ENCODE measurements at places on chromosomes 5 and 9.

GRCh38 chr9:71509054-71509453, 259.3 kb downstream of the CEMIP2 start:
- DNase-seq = peak; percentile 35

GRCh38 chr9:79896390-79896980, 324.7 kb downstream of the TLE4 start:
- DNase-seq = no peak

DNA sequence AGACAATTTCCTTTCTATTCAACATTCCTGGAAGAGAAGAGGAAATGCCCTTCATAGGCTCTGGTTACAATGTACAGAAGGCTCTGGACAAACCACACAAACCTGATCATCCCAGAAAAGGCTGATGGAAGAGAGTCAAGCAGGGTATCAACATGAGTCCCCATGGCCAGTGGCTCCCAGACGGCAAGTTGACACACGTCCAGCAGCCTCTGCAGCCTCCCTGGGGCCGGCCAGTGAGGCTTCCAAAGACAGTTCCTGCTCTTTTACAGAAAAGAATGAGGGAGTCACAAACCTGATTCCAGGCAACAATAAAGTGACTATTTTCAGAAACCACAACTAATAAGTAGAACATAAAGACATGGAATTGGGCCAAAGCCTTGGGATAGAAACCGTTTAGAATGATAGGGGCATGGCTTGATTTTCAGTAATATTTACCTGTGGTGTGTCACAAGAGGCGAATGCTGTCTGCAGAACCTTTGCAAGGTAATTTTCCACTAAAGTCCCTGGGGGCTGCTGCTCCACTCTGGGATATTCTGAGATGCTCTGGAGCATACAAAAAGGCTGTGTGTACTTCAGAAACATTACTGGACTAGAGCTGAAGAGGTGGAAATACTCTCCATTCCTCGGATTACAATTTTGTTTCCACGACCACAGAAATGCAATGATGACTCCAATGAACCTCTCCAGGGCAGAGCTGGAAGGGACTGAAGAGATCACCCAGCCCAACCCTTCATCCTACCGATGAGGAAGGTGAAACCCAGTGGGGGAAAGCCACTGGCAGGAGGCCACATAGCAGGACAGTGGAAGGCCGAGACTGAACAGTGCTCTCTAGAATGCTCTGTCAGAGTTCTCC, 10.4 kb downstream of the MED27 start:
- DNase-seq = peak; percentile 59

GRCh38 chr5:115968770-115969169, 6.5 kb downstream of the LVRN start:
- DNase-seq = no peak

DNA sequence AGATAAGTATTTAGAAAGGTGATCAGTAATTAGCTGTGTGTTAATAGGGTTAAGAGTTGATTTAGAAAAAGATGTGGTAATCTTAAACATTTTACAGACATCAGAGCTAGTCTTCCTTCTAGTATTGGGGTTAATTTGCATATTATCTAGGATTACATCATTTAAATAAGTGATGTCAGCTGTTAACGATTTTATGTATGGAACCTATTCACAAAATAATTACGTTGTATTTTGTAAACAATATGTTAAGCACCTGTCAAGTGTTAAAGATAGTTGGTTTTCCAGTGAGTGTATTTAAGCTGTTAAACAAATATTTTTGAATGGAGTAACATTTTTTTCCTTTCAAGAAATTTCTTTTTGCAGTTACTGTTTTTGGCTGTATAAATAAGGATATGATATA, 2.2 kb downstream of the DCP2 start:
- no peak for DNase-seq

GRCh38 chr5:127565586-127566270, 48.3 kb downstream of the PRRC1 start:
- no peak for DNase-seq

DNA sequence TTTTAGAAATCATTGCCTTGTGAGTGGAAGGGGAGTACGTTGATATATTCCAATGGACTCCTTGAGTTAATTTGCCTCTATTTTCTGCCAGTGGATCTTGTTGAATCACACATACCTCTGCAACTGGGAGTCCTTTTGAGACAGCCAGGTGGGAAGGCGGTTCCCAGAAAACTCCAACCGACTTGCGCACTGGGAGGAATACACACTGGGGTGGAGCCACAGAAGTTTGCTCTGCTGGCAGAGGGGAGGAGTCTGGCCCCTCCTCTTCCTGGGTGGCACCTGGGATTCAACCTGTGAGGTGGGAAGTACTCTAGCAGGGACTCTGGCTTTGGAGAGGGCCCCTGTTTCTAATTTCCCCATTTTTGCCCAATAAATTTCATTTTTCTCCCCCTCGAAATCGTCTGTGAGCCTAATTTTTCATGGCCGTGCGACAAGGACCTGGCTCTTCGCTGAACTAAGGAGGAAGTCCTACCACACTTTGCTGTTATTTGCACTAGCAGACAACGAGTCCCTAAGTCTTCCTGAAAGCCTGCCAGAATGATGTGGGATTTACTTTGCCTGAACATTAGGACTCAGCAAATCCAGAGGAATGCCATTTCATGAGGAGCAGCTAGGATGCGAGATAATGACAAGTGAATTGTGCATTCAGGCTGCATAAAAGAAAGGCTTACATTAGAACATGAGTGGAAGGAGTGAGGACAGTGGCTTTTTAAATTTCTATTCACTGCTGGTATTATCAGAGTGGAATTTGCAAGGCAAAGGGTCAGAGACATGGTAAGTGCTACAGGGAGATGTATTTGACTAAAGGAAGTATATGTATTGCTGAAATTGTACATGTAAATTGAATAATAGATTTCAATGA, 67.2 kb downstream of the PRLR start:
- no peak for DNase-seq

GRCh38 chr9:105054491-105054890, 126.5 kb upstream of the ABCA1 start:
- peak; percentile 76 for DNase-seq

DNA sequence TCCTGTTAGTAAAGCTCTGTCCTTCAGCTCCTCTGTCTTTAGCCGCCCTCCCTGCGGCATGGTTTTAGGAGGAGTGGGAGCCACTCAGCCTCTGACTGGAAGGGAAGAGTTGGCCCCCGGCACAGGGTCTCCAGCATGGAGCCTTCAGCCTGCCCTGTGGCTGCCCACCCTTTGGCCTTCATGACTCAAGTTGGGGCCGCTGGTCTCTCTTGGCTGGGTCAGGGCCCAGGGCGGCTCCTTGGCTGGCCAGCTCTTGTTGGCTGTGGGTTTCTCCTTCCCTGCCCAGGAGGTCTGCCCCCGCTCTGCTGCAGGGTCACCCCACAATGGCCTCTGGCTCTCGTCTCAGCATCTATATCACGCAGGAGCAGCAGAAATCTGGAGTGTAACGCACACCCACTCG, 25.7 kb downstream of the FGF1 start:
- no peak for DNase-seq

GRCh38 chr9:33106827-33107621, 30.6 kb upstream of the SMU1 start:
- DNase-seq = peak; percentile 86

GRCh38 chr9:124146031-124146561, 111.7 kb upstream of the NEK6 start:
- DNase-seq = no peak

- DNase-seq = no peak
Measured at GRCh38 chr5:133627180-133627579, 14.8 kb upstream of the FSTL4 start.

GRCh38 chr5:16143361-16144049, 36.1 kb downstream of the MARCHF11 start:
- no peak for DNase-seq

DNA sequence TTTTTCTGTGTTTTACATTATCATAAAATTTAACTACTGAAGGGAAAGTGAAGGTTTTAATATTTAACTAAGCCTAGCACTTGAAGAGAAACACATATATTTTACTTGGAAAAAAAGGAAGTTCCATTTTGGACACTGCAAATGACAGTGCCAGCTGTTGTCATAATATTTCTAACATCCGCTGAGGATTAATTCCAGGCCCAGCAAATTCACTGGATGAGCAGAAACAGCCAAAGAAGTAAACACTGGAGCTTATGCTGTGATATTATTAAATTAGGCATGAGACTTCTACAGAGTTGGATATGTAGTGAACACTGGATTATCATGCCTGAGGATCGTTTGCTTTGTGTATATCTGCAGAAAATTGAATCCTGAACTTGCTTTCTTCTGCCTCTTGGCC, 67.6 kb downstream of the GHR start:
- no peak for DNase-seq

GRCh38 chr9:97997330-97998276, 14.5 kb downstream of the ANP32B start:
- DNase-seq = peak; percentile 11

DNA sequence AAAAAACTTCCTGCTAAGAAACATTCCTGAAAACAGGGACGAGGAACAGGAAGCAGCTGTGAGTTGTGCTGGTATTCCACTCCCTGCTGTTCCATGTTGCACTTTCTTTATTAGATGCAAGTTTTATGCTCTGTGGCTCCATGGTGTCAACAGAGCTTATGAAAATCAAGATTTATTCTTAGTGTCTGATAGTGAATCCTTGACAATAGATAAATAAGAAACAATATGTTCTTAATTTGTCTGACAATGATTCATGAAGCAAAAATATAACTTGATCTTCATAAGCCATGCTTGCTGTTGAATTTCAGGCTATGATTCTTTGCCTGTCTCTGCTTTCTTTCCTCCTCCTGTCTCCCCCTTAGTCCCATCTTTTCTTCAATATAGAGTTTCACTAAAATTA, 119.6 kb downstream of the DROSHA start:
- peak; percentile 23 for DNase-seq

DNA sequence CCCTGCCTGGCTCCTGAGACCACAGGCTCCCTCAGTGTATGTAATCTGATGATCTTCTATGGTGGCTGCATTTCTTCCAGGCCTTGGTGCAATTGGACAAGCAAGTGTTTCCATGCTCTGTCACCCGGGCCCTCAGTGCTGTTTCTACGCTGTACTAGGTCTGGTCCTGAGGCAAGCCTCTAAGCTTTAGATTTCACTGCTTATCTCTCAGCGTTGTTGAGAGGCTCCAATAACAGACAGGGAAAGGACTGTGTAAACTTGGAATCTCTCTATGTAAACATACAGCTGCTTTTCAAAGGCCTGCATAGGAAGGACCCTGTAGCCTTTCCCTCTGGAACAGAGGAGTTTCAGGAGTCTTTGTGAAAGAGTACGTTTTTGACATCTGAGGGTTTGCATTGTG, 38.6 kb upstream of the NFIB start:
- no peak for DNase-seq

DNA sequence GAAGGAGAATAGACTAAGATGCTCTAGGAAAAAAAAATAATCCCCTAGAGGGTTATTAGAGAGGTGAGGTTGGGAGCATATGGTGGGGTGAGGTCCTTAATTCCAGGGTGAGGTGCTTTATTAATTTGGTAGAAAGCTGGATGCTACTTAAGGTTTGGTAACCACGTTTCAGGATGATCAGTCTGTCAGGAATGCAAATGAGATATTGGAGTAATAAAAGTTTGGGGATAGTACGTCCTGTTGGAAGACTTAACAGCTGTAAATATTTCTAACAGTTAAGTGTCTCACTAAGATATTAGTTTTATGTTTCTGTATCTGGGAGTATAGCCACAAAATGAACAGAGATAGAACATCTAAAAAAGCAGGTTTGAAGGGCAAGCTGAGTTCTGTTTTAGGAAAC, 578.9 kb downstream of the CETN3 start:
- DNase-seq = peak; percentile 11

- peak; percentile 59 for DNase-seq
Measured at GRCh38 chr5:163460562-163461171, at the start of gene HMMR. TSS of gene HMMR (plus strand) at chr5:163460632. CDS start at chr5:163460693, 61 bp downstream.

DNA sequence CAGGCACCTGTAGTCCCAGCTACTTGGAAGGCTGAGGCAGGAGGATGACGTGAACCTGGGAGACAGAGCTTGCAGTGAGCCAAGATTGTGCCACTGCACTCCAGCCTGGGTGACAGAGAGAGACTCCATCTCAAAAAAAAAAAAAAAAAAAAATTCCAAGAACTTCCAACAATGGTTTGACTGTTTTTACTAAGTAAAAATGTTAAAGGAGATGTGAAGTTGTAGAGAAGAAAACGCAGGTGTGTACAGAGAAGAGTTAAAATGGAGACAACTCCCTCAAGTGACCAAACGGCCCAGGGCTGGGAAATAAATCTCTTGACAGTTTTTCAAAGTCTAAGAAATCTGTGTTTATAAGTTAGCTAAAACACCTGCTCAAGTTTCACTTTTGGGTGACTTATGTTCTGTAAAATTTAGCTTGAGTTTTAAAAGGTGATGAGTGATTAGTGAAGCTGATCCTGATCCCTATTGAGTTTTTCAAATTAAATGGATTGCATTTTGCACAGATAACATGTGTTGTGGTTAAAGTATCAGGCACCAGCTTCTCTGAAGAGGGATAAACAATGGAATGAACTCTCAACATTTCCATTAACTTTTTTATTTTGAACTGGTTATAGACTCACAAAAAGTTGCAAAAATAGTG, 255.2 kb upstream of the CD180 start:
- DNase-seq = no peak

DNA sequence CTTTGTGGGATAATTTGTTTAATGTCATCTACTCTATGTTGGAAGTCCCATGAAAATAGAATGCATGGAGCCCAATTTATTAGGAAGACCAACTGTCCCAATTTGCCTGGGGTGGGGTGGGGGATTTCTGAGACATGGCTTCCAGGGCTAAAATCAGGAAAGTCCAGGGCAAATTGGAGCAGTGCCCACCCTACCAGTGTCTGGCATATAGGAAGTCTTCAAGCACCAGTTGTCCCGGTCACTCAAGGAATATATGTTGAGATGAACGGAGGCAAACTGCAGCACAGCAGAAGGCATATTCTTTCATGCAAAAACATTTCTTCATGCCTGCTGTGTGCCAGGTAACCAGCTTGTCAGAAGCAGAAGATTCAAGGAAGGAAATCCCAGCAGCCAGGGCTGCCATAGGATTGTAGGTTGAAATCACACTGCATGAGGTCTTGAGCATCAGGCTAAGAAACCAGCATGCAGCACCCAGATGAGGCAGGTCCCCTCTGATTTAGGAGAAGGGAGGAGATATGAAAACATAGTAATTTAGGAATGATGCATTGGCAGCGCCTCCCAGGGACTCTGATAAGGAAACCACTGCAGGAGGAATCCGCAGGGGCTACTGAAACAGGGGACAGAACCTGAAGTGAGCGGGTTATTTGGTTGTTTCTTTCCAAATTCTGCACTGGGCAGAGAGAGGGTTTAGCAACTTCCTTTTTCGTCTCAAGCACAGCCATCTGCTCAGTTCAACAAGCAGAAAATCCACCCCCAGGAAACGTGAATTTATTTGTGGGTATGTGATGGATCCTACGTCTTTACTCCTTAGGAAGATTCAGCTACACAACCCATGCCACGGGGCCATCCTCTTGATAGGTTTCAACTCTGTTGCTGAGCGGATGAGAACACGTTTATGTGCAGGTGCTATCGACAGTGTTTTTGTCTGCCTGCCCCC, 112.6 kb upstream of the CPEB4 start:
- DNase-seq = no peak

DNA sequence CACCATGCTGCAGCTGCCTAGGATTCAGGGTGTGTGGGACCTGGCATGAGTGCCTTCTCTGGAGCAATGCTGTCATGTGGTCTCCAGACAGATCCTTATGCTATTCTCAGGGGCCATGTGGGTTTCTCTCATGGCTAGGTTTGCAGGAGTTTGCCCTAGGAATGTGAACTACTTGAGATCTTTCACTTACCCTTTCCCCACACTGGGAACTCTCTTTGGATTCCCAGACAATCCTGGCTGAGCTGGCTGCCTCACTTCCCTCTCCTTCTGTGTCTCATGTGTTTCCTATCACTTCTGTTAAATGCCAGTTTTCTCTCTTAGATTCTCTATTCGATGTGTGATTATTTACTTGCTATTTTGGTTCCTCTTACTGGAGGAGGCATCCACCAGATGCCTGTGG, 270.2 kb upstream of the RASA1 start:
- no peak for DNase-seq
